ENCODE measurements at places on chromosomes 6 and 20.

GRCh38 chr20:13717631-13718044, 67.1 kb downstream of the ESF1 start:
- DNase-seq = no peak

DNA sequence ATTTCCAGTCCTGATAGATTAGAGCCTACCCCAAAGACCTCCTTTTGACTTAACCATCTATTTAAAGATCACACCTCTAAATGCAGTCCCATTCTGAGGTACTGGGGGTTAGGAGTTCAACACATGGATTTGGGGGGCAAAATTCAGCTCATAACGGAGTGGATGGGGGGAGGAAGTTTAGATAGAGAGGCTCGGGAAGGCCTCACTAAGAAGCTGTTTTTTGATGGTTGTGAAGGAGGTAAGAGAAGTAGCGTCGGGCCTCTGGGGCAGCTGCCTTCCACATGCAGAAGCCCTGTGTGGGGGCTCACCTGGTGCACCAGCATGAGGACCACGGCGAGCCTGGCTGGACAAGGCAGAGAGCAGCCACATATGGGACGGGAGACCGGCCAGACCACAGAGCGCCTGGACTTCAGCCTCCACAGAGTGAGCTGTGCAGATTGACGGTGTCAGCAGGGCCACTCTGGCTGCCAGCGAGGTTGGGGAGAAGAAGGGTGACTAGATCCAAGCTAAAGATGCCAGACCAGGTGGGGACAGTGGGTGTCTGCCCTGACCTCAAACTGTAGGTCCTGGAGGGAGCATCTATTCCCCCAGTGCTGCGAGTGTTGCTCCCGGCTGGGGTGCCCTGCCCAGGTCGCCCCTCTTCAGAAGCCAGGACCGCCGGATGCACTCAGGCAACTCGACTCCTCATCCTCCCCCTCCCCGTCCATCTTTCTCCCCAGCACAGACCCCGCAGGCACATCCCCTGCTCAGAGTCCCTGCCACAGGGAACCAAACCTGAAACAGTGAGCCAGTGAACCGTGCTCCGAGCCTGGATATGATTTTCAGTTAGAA, 5.1 kb upstream of the SYNJ2 start:
- no peak for DNase-seq

- no peak for DNase-seq
These were observed 33.5 kb upstream of the EPB41L1 start for GRCh38 chr20:36120991-36121390.

GRCh38 chr20:12372557-12372956, 454.9 kb downstream of the BTBD3 start:
- DNase-seq = no peak

DNA sequence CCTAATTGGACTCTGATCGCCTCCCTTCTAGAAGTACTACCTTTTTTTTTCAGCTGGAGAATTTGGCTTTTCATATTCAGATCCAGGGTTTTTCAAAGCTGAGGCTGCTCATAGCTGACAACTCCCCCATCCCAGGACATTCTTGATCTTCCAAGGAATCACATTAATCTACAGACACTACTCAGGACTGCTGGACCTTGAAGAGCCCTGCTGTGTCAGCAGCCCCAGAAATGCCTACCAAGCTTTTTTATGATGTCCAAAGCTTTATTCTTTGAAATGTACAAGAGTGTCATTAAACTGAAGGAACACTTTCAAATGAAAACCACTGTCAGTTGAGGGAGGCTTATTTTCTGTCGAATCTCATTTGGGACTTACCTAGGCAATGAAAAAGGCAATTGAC, 704.1 kb downstream of the PTPRT start:
- DNase-seq = no peak

DNA sequence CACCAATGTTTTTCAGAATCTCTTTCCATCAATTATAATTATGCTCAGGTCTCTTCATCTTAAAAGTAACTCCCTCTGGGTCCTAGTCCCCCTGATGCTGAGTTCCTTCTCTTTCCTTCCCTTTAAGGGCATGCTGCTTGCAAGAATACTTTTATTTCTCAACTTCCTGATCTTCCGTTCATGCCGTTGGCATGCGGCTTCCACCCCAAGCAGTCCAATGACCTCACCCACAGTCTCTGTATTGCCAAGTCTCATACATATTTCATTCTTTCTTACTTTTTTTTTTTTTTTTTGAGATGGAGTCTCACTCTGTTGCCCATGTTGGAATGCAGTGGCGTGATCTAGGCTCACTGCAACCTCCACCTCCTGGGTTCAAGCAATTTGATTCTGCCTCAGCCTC, 83.5 kb downstream of the NDUFAF5 start:
- no peak for DNase-seq

DNA sequence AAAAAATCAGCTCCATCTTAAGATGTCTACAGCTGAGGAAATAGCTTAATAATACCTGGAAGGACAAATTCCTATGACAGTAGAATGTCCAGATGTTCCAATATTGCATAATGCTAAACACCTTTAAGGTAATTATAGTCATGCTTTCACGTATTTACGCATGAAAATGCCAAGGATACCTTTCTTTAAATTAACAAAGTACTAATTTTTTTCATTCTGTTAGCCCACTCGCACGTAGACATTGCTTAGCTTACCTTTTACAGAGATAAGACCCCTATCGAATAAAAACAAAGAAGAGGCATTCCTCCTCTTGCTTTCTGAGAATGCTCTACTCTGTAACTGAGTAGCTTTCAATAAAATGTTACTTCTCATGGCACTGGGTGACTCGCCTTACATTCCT, 4.4 kb upstream of the GSTA4 start:
- no peak for DNase-seq

DNA sequence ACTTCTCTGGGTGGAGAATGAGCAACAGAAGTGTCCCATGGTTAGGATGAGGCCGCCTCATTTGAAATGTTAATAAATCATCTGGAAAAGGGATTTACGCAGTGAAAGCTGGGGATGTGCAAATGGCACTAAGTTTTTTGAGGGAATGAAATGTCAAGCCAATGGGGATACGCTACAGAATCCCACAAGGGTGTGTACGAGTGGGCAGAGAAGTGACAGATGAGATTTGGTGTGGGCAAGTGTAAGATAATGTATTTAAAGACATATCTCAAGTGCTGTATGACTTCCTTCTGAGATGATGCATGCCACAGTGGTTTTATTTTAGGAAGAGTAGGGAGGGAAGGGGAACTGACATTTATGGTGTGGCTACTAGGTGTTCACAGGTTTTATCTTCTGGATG, 100.6 kb downstream of the LRFN2 start:
- DNase-seq = no peak

DNA sequence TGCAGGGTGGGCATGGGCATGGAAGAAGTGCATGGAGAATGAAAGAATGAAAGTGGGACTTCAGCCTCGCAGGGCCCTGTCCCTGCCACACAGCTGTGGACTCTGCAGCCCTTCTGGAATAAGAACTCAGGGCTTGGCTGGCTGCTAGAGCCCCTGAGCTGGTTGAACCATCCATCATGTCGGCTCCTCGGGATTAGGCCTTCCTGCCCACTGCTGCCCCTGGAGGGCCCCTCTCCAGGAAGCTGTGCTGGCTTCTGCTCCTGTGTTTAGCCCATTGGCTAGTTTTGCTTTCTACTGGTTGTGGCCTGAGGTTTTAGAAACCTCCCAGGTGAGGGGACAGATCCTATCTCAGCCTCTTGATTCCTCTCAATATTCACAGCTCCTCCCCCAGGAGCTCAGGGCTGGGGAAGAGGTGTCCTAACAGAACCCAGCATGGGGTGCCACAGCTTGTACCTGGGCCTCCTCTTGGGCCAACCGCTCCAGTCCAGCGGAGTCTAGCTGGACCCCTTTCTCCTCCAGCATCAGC, 7.9 kb downstream of the AARS2 start:
- DNase-seq = no peak

- DNase-seq = no peak
These were observed 146.3 kb downstream of the ZNF217 start for GRCh38 chr20:53447316-53447715.

Data from stimulated activated naive B cell treated with anti-CD40 and anti-IgM and Interleukin-4, amounts not matched to agents 10 μg/mL and 1 μg/mL and 100 μg/mL, for 72 hours (primary cell).